ENCODE measurements at places on chromosomes 7 and 10.

- no peak for DNase-seq
Measured at GRCh38 chr7:140643416-140643815, 2.8 kb upstream of the DENND2A start.

GRCh38 chr7:88116235-88116795 is 103.5 kb downstream of the SRI start:
- no peak for DNase-seq

DNA sequence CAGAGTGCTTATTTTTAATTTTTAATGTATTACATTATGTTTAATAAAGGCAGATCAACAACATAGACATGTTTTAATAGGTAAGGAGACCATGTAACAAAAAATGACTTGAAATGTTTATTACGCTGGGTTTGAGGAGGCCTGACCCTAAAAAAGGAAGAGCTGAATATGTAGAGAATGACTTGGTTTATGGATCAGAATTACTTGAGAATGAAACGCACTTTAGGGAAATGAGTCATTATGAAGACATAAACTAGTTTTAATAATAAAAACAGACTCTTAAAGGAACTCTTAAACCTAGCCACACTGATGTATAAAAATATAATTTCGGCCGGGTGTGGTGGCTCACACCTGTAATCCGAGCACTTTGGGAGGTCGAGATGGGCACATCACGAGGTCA is 56.5 kb downstream of the CTTNBP2 start:
- DNase-seq, result no peak

DNA sequence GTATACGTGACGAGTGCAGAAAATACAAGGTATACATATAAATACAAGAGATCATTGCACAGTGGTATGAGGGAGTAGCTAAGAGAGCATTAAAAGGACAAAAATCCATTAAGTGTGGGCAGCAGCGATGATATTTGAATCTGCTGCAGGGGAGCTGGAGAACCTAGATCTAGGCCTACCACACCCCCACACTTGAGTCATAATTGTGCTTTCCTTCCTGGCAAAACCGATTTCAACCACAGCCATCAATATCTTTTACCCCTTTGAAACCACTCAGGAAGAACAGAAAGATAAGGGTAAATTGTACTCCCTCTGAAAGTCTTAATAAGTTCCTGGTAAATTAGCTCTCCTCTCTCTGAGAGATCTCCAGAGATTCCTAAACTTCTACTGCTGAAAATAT is 345.0 kb downstream of the SORCS1 start:
- DNase-seq, result no peak

GRCh38 chr10:84344526-84344925 is 16.1 kb downstream of the CCSER2 start:
- no peak for DNase-seq

GRCh38 chr7:113891031-113891350 is 27.8 kb downstream of the PPP1R3A start:
- DNase-seq, result no peak

GRCh38 chr10:78475437-78475836 is 441.8 kb downstream of the RPS24 start:
- DNase-seq, result no peak

- no peak for DNase-seq
Measured at GRCh38 chr7:144057954-144058353, 9.2 kb downstream of the OR2A5 start.

- no peak for DNase-seq
Measured at GRCh38 chr10:72981028-72981881, 26.6 kb upstream of the PLA2G12B start.

GRCh38 chr7:137634356-137634755 is 212.4 kb downstream of the DGKI start:
- no peak for DNase-seq

- no peak for DNase-seq
Measured at GRCh38 chr7:127478024-127478355, 85.5 kb upstream of the ZNF800 start.

DNA sequence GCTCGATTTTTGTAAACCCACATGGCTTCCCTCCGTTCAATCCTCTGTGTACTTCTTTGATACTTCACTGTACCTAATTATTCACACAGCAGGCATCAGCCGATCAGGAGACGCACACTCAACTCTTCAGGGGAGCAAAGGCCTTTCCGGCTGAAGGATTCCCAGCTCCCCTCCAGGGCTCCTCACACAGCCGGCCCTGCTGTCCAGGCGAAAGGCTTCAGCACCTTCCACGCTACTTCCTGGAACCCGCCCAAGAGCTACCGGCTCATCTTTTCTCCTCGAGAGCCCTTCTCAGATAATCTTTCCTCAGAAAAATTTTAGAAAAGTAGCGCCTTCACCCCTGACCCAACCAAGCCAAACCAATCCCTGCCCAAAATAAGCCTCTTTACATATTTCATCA is 270.4 kb downstream of the ZMYND11 start:
- DNase-seq, result no peak
